ENCODE measurements at places on chromosomes 11 and 22.
A peak's percentile ranks its signal among the peaks of the same experiment; 100 is the strongest.

GRCh38 chr11:131392528-131393255, 22.3 kb downstream of the NTM start:
- DNase-seq: no peak

DNA sequence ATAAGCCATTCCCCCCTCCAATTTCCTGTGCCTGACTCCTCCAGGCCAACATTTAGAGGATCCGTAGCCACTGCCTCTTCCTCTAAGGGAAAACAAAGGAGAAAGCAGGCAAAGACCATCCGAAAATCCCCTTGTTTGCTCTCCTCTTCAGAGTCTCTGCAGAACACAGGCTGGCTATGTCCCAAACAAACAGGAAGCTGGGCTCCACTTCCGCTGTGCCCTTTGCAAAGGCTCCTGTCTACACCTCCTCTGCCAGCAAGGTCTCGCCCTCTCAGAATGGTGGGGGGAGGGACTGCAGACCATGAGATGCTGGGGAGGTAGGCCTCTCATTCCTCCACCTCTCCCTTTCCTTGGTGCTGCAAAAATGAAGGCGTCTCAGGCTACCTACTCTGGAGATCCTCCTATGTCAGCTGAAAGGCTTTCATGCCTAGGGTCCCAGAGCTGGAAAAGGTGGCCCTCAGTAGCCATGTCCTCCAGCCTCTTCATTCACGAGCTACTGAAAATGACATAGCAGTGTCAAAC, 596.2 kb downstream of the BUD13 start:
- DNase-seq: no peak

DNA sequence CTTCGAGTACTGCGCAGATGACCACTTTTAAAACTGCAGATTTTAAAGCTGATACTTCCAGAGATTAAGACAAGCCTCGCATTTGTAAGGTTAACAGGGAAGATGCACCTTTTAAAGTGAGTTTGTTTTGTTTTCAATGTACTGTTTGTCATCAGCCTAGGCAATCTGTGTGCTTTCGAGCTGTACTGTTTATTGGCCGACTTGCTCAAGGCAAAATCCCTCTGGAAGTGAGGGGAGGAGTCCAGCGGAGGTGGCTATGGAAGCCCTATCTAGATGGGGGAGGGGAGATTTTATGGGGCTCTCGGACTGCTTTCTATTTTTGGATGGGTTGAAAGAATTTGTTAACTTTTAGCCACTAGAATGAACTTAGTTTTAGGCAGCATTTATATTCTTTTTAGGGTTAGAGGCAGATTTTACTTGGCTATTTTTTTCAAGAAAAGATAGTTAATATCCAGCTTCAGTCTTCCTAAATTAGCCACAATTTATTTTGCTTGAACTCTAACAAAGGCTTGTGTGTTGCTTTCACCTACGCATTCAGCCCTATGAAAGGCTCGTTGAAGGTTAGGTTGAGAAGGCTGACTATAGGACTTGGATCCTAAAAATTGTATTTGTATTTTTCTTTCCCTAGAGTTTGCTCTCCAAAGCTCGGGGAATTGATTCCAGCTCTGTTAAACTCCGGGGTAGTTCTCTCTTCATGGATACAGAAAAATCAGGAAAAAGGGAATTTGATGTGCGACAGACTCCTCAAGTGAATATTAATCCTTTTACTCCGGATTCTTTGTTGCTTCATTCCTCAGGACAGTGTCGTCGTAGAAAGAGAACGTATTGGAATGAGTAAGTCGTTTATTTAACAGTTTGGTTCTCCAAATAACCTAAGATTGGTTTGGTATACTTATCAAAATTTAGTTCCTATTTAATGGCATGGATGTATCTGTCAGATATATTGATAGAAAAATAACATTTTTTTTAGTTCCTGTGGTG, 2.1 kb downstream of the WEE1 start:
- DNase-seq: no peak

GRCh38 chr11:15202626-15203025, 87.9 kb downstream of the INSC start:
- no peak for DNase-seq

DNA sequence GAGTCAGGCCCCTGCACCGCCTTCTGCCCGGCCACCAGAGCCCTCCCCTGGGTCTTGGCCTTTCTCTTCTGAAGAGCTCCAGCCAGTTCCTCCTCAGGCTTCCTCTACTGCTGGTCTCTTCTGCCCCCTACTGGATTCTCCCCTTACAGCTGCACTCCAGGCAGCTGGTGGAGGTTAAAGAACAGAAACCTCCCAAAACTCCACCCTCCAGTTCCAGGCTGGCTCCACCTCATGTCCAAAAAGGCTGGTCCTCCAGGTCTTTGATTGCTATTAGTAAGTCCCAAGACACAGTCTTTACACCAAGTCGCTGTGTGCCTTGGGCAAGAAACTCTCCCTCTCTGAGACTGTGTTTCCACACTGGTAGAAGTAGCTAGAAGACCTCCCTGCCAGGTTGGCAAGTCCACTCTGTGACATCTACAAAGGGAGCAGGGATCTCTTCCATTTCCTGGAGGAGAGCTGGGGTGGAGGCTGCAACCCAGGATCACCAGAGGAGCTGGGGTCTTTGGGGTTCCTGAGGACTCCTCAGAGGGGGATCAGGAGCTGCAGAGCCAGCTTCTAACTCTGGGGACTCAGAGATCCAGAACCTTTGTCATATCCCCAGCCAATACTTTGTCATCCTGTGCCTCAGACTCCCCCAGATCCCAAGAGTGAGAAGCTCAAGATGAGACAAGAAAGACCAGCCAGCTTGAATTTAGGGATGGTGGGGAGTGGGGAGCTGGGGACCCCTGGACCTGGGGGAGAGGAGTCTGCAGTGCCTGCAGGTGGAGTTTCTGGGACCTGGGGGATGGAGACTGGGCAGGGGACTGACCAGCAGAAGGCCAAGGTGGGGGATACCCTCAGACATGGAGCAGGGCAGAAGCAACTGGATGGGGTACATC, 3.4 kb upstream of the IGLL5 start:
- DNase-seq: peak; percentile 81

Data from stimulated activated effector memory CD8-positive, alpha-beta T cell treated with anti-CD3 and anti-CD28 coated beads, Interleukin-12 subunit alpha, Interleukin-12 subunit beta, amount 100 ng/mL, for 72 hours (primary cell).